Stimulated activated CD8-positive, alpha-beta memory T cell treated with anti-CD3 and anti-CD28 coated beads, Interleukin-4, amount 100 ng/mL, for 1 hour (primary cell): ENCODE measurements at places on chromosomes 11 and 22.

- DNase-seq, result no peak
These were observed 40.0 kb upstream of the CREB3L1 start for GRCh38 chr11:46237248-46238077.

DNA sequence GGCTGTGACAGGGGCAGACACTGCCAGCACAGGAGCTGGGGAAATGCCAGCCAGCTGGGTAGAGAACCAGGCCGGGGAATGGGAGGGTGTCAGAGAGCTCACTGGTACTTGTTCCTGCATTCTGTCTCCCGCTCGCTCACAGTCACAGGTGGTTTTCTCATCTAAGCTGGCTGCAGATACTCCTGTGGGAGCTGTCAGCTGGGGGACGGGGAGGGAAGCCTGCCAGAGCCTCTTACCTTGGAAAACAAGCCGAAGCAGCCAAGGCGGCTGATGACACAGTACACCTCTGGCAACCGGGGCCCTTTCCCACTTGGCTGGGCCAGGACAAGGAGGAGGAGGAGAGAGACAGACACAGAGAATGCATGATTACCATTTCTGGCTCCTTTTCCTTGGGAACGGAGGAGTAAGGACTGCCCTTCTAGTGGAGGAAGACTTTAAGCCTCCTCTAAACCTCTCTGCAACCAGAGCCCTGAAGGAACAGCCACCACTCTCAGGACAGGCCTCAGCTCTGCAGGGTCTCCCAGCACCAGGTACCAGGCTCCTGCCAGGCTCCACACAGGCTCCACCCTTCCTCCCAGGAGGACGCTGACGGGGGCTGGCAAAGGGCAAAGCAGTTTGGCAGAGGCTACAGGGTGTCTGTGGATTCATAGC is 25.1 kb downstream of the RPL27A start:
- DNase-seq, result no peak

- DNase-seq, result no peak
These were observed 670 bp downstream of the NEFH start for GRCh38 chr22:29480512-29481264.

DNA sequence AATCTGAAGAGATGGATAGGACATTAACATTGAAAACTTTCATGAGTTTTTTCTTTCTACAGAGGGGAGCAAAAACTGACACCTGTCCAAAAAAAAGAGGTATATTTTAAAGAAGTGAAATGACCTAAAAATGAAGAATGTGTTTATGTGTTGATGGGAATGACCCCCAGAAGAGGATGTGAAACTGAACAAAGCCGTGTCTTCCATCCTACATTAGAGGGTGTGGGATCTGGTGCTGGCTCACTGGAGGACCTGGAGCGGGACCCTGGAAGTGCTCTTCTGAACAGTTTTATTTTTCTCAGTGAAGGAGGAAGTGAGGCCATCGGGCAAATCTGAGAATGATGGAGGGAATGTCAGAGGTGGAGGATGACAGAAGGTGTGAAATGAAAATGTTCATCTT is 470.1 kb downstream of the NTM start:
- no peak for DNase-seq

- no peak for DNase-seq
These were observed 28.9 kb downstream of the SLC22A12 start for GRCh38 chr11:64619811-64620380.

DNA sequence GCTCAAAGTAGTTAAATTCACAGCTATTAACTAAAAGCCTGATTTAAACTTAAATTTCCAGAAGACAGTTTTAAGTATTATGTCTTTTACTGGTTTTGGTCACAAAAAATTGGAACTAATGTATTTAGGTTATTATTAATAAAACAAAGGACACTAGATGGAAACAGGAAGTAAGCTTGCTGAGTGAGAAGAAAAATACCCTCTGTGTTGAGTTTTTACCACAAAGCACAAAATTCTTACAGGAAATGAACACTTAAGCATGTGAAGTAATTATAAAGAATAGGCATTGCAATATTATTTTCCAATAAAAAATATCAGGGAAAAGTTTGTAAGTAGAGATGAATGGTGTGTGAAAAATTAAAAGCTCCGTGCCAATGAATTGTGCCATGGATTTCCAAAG is 46.3 kb downstream of the PIK3C2A start:
- DNase-seq, result no peak

DNA sequence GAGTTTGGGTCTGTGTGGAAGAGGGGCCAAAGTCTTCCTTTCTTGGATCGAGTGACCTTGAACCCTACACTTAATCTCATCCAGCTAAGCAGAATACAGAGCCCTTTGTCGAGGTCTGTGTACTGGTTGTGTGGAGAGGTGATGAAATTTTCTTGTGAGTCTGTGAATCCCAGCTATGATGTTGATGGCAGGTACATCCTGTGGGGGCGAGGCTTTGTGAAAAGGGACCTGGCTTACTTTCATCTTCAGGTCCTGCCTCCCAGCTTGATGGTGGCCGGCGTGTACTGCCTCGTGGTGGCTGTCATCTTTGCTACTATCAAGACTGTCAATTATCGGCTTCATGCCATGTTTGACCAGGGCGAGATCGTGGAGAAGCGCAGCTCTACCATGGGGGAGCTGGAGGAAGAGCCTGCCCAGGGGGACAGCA is 1.0 kb downstream of the PCNX3 start:
- no peak for DNase-seq

DNA sequence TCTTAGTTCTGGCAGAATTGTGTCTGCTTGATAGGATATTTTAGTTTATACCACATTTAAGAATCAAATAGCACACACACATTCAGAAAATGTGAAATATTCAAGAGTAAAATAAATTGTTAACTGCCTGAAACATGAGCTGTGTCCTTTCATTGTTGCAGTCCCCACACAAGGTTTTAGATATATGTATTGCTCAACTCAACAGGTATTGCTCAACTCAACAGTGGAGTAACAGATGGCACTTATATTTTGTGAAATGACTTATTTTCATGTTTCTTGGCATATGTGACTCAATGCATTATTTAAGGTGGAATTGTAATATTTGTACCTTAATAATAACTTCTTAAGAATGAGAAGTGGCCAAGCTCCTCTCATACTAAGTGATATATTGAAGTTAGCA is 760.3 kb downstream of the CNTN5 start:
- no peak for DNase-seq

- DNase-seq, result no peak
These were observed 80.8 kb downstream of the SIK3 start for GRCh38 chr11:117017456-117017855.

- DNase-seq, result no peak
These were observed at the start of gene TMPRSS5 for GRCh38 chr11:113705871-113706655. TSS of gene TMPRSS5 (minus strand) at chr11:113706308. CDS start at chr11:113706224, 84 bp downstream.

GRCh38 chr11:72230764-72231365 is 6.3 kb downstream of the INPPL1 start:
- DNase-seq, result no peak
